ENCODE measurements at places on chromosomes 2 and 18. TPM values are rescaled to one million over a fixed set of nuclear protein-coding genes. Genes with fewer than 3 reads are reported as not detected.

PDE1A gene
- total RNA-seq: 4.8 TPM

POMC gene
- total RNA-seq: 18.6 TPM

PPP1R1C gene
- not detected for total RNA-seq

GPR75 gene
- 0.21 TPM for total RNA-seq

SLC23A3 gene
- total RNA-seq: 14.2 TPM

LMAN2L gene
- 9.5 TPM for total RNA-seq

GALNT13 gene
- total RNA-seq: not detected

NT5DC4 gene
- total RNA-seq: not detected

ATRAID gene
- total RNA-seq: 284 TPM

SRD5A2 gene
- not detected for total RNA-seq

SIGLEC15 gene
- not detected for total RNA-seq

CNRIP1 gene
- 37.7 TPM for total RNA-seq

ZNF521 gene
- total RNA-seq: 41.6 TPM

MOGAT1 gene
- not detected for total RNA-seq

UGT1A4 gene
- total RNA-seq: not detected

TRPM8 gene
- total RNA-seq: not detected

POTEC gene
- not detected for total RNA-seq

PSD4 gene
- total RNA-seq: 11.2 TPM

EEF1B2 gene
- total RNA-seq: 229 TPM

RBM44 gene
- total RNA-seq: 8.5 TPM

HPCAL1 gene
- total RNA-seq: 401 TPM

NYAP2 gene
- not detected for total RNA-seq

PID1 gene
- 38.4 TPM for total RNA-seq

CDK15 gene
- 1.5 TPM for total RNA-seq

SPATA3 gene
- total RNA-seq: not detected

IL1RL1 gene
- total RNA-seq: 3.4 TPM

TBR1 gene
- total RNA-seq: not detected

BUB1 gene
- total RNA-seq: not detected

HOXD11 gene
- total RNA-seq: not detected

CENPA gene
- total RNA-seq: not detected

ACADL gene
- total RNA-seq: 18.5 TPM

COL5A2 gene
- total RNA-seq: 64.2 TPM

HOXD12 gene
- total RNA-seq: not detected

HOXD9 gene
- total RNA-seq: not detected

FAM124B gene
- 13.3 TPM for total RNA-seq

GRHL1 gene
- 0.43 TPM for total RNA-seq

CCT7 gene
- total RNA-seq: 226 TPM

VWC2L gene
- total RNA-seq: not detected

DNAJC5G gene
- not detected for total RNA-seq

ZNF24 gene
- 11.5 TPM for total RNA-seq

SERPINB12 gene
- 0.32 TPM for total RNA-seq

MRO gene
- 1.4 TPM for total RNA-seq

IL37 gene
- not detected for total RNA-seq

Data from ascending aorta (tissue), 2 donors.